AG04449 (cell line): ENCODE measurements at places on chromosomes 16 and 17.

DNA sequence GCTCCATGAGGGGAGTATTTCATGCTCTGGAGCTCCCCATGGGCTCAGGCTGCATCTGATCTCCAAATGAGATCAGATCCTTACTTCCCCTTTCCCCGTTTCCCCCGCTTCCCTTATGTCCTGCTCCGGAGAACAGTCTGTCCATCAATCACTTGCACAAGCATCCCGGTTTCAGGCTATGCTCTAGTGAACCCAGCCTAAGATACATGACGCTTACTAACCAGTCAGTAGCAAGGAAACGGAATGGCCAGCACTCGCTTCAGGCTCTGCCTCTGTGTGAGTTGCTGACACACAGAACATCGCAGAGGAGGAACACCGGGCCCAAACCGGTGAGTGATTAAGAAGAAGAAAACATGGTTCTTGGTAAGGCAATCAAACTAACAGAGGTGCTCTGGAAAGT lies 9.4 kb upstream of the ATP5MC1 start:
- no peak for DNase-seq

- no peak for DNase-seq
Observed at GRCh38 chr16:85187002-85187401, 74.7 kb upstream of the CIBAR2 start.

DNA sequence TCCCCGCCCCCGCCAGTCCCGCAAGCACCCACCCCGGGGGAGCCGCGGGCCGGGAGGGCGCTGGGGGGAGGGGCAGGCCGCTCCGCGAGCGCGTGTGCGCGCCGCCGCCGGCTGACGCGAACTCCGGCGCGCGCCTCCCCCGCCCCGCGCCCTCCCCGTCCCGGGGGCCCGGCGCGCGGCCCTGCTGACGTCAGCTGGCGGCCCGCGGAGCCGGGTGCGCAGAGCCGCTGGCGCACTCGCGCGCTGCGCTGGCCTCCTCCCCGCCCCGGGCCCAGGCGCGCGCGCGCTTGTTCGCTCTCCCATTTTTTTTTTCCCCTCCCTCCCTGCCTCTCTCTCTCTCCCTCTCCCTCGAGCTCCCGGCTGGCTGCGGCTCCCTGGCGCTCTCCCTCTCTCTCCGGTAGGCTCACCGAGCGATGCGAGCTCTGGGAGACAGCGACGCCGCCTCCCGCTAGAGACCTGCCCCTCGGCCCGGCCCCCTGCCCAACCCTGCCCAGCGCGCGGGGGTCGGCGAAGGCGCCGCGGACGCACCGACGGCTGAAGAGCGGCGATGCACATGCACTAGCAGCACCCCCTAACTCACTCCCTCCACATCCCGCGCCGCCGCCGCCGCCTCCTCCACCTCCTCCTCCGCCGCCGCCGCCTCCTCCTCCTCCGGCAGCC lies at the start of gene GNAO1:
GNAO1 (plus strand) TSS at position 334 of the 660 bp plus-strand sequence. CDS start 747 bp downstream, outside the sequence.
- no peak for DNase-seq

GRCh38 chr16:66364117-66364958 lies 2.2 kb upstream of the CDH5 start:
- DNase-seq = no peak

- DNase-seq = no peak
Observed at GRCh38 chr17:50641357-50641756, 6.7 kb downstream of the ABCC3 start.

DNA sequence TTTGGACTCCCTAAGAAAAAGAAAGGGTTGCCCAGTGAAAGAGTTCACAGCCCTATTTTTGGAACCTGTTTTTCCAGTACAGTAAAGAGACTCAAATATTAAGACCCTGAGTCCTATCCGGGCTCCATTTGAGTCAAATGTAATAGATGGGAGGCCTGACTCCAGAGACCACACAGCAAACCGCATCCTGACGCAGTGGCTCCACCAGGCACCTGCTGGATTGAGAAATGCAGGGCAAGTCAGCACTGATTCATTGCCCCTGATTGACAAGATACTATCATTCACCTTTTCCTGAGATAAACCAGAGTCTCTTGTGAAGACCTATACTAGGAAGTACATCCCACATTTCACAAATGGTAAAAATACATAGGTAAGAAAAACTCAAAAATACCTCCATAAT lies 715.7 kb upstream of the SOX9 start:
- no peak for DNase-seq

DNA sequence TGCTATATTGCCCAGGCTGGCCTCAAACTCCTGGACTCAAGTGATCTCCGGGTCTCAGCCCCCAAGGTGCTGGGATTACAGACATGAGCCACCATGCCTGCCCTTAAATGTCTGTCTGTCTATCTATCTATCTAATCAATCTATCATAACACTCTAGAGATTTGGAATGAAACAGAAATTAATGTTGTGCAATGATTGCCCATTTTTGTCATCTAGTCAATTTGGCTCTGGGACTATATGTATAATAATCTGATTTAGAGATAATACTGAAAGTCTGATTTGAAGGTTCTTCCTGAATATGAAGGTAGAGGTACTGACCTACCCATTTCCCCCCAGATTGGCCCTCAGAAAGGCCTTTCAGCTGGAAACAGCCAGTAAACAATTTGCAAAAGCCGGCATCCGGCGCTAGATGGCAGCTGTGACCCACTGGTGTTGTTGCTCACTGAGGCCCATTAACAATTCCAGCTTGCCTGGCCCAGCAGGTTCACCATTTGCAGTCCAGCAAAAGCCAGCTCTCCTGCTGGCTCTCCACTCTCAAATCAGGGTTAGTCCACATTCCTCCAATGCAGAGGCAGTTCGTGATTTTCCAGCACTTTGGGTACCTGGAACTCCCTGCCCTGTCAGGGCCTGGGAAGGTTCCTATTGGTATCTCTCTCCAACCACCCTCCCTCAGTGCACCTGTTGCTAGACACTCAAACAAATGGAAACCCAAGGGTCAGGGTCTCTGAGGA lies 22.9 kb upstream of the C16orf87 start:
- no peak for DNase-seq

GRCh38 chr16:88349153-88349902 lies 33.4 kb upstream of the ZNF469 start:
- no peak for DNase-seq

GRCh38 chr16:88886845-88887521 lies 20.5 kb upstream of the PABPN1L start:
- no peak for DNase-seq

GRCh38 chr17:77210331-77210730 lies 69.6 kb downstream of the SEC14L1 start:
- no peak for DNase-seq

DNA sequence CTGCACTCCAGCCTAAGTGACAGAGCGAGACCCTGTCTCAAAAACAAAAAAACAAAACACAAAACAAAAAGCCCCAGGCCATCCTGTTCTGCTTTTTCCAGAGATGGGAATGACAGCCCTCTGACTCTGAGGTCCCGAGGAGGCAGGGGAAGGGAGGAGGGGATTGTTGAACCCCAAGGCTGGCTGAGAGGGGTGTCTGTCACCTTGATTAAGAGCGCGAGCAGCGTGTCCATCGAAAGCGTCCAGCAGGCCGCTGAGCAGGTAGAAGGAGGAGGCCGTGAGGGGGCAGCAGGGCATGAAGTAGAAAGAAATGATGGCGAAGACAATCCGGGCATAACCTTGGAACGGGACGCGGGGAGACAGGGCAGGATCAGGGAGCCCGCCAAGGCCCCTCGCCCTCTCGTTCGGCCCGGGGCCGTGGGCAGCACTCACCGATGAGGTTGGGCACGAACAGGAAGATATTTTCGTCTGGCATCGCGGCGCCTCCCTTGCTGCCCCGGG lies 593 bp downstream of the CDIPT start:
- DNase-seq = no peak

GRCh38 chr16:84198401-84198800 lies 7.4 kb downstream of the ADAD2 start:
- no peak for DNase-seq

DNA sequence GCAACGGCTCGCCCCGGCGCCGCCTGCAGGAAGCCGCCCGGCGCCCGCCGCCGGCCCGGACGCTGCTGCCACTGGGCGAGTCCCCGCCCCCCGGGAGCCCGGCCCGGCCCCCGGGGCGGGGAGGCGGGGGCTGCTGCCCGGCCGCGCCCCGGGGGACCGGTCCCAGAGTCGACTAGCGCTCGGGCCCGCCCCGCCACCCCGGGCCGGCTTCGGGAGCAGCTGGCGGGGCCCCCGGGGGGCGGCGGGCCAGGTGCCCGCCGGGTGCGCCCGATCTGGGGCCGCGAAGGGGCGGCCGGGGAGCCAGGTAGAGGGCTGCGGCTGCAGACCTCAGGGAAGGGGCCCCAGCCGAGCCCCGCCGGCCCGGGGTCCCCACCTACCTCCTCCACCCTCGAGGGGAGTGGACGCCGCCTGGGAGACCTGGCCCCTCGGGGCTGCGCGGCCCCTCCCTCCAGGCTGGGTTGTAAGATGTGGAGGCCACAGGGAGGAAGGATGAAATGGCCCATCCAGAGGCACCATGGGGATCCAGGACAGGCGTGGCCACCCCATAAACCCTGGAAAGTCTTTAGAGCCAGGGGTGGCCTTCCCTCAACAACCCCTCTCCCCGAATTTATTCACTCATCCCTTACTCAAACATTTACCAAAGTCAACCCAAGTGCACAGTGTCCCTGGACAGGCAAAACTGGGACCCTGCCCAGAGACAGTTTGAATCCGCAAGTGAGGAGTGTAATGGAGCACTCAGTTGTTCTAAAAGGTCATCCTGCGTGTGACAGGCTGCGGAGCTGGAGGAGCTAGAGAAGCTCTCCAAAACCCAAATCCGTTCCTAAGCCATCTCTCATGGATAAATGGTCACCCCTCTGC lies at the start of gene CDYL2:
CDYL2 (minus strand) TSS at position 73 of the 858 bp plus-strand sequence. CDS start 425 bp downstream, outside the sequence.
- no peak for DNase-seq

DNA sequence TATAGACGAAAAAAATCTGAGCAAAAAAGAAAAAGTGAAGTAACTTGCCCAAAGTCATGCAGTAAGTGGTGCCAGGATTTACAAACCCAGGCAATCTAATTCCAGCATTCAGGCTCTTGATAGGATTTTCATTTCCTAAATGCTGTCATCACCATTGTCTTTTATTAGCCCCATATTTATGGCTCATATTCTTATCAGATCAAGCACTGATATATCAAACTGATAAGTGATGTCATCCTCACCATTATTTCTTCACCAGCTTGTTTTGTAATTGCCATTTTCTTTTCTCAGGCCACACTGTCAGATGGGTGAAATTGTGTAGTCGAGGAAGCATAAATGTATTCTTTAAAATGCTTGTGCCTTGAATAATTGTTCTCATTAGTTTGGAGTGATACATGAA lies 1.3 kb downstream of the RAD51C start:
- DNase-seq = no peak

GRCh38 chr17:33753452-33753851 lies 460.4 kb upstream of the ASIC2 start:
- no peak for DNase-seq

GRCh38 chr16:5187402-5187952 lies 89.9 kb upstream of the EEF2KMT start:
- DNase-seq = no peak

GRCh38 chr16:79639576-79640311 lies 39.2 kb upstream of the MAF start:
- DNase-seq = no peak

DNA sequence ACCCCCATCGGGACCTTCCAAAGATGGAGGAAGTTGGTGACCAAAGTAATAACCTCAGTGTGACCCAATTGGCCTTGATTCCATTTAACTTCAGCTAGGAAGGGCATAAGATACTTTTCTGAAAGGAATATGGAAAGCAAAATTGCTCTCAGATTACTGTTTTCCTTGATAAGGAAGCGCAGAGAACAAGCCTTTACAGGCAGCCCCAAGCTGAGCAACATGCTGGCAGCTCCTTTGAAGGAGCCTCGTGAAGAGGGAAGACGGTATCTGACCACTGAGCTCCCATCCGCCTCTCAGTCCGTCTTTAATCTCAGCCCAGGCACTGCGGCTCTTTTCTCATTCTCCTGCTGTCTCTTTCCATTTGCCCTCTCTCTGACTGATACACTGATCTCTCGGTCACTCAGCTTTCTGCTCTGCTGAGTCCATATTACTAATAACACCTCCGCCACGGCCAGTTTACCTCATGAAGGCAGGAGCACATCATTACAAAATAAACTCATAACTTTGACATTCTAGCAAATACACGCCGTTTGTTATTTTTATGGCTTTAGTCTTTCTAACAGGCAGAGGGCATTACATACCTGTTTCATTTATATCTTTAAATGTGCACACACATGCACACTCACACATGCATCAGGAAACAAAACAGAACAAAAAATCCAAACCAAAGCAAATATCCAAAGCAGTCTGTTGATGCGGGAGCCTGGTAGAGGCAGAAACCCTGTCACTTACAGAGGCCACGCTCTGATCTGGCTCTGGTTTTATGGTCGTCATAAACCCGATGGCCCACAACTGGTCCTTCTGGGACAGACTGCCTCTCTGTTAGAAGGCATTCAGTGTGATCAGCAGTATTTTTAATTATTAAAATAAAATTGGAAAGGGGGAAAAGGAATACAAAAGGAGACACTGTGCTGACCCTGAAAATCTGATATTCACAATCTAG lies 183.2 kb downstream of the AATF start:
- DNase-seq = no peak

- no peak for DNase-seq
Observed at GRCh38 chr17:7004398-7005253, 7.8 kb upstream of the RNASEK start.

GRCh38 chr16:89921702-89922476 lies 1.3 kb upstream of the TUBB3 start:
- DNase-seq = peak; percentile 71
